ENCODE measurements at places on chromosomes 5 and 9.

GRCh38 chr5:66642538-66642937 is 46.3 kb downstream of the MAST4 start:
- DNase-seq, result no peak

- no peak for DNase-seq
Observed at GRCh38 chr9:35813434-35814105, 1.3 kb downstream of the HINT2 start.

DNA sequence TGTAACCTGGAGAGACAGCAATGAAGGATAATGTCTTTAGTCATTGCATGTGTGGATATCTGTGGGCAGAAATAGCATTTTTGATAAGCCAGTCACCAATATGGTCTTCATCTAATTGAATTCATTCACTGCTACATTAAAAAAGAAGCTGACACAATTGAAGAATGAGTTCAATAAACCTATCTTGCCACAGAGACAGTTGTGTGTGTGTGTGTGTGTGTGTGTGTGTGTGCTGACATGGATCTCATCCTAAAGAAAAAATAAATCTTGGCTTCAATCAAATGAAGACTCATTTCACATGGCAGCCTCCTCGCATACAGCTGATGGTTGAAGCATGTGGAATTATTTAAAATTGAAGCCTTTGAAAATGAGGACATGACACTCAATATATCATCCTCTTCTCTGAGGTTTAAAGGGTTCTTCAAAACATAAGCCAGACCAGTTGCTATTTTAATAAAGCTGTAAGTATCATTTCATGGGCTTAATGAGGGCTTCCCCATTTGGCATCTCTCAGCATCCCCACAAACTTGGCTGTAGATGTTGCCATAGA is 118.5 kb upstream of the PTPN3 start:
- DNase-seq, result no peak

GRCh38 chr5:160353379-160353778 is 17.0 kb downstream of the C1QTNF2 start:
- DNase-seq, result no peak

- no peak for DNase-seq
Observed at GRCh38 chr5:45277860-45278259, 418.3 kb downstream of the HCN1 start.

DNA sequence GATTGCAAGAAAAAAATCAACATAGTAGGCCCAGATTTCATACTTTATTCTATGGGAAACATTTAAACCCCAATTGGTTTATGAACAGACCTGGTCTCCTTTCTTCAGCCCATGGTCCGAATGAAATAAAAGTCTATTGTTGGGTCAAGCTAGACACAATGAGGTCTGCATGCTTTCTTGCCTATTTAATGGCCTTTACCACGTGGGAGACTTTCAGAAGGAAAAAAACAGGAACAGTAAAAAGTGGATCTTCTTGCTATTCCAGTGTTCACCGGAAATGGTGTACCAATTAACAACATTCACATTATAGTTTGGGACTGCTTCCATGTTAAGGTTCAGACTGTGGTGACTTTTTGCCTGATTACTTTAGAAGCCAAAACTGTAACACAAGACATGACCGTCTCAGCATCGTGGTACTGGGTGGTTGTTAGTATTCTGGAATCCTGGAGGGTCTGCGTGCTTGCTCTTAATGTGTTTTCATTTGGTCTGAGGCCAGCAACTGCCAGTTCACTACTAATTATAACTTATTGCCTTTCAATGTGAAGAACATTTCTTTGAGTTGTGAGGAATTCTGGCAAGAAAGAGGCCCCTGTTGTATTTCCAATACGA is 85.4 kb upstream of the PRRC1 start:
- no peak for DNase-seq

GRCh38 chr5:60846298-60846697 is 2.2 kb upstream of the ELOVL7 start:
- no peak for DNase-seq

GRCh38 chr5:16902846-16903245 is 33.2 kb downstream of the MYO10 start:
- DNase-seq, result no peak

GRCh38 chr5:34603378-34603777 is 52.8 kb upstream of the RAI14 start:
- no peak for DNase-seq

- DNase-seq, result no peak
Observed at GRCh38 chr9:94182532-94182931, 76.6 kb upstream of the ZNF169 start.

DNA sequence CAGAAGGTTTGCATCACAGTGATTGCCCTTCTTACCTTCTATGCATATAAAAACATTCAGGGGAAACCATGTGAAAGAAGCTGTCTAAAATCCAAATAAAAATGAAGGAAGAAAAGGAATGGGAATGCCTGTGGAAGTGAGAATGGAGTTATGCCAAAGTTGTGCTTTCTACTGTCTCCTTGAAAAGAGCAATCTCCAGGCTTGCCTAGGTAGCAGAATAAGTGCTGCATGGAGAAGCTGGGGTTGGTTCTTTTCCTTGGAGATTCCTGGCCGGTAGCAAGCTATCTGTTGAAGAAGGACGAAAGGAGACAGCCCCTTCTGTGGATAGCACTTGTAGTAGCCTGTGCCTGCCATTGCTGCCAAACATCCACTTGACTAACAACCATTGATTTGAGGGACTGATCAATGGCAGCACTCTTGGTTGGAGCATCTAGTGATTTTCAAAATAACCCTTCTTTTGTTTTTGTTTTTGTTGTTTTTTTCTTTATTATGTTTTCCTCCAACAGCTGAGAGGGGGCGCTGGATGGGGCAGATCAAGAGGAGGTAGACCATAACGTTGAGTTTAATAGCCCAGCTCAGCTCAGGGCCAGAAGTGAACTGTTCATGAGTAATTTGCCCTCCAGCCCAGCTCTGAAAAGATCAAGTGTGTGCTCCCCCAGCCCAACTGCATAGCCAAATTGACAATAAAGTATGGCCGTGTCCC is 1.6 kb downstream of the PLCXD3 start:
- no peak for DNase-seq

DNA sequence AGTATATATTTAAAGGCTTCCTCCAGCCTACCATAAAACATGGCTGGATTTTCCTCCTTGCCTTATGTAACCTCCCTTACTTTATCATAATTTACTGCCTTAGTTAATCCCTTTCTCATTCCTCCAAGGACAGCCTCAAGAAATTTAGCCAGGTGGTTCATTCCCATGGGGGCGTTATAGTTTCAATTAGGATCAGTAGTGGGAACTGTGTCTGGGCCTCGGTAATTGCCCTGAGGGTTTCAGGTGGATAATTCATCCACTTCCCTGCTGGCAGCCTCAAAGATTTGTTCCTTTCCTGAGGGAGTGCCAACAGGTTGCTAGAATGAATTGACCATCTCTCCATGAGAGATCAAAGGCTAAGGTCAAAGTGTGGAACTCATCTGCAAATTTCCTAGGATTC is 4.3 kb upstream of the GM2A start:
- no peak for DNase-seq
